ENCODE measurements at places on chromosomes 2 and 18. TPM values are rescaled to one million over a fixed set of nuclear protein-coding genes. Genes with fewer than 3 reads are reported as not detected.

The NYAP2 gene
- total RNA-seq, result not detected

The SPATA3 gene
- total RNA-seq, result not detected

The PXDN gene
- total RNA-seq, result 188 TPM

The WIPF1 gene
- total RNA-seq, result 26.1 TPM

The SLC19A3 gene
- total RNA-seq, result 16.5 TPM

- no peak for DNase-seq
- H3K36me3 ChIP-seq, result no peaks in the 10 kb centered on the region
- H3K4me3 ChIP-seq, result no peak overlapping the region
- H3K27ac ChIP-seq, result no peak overlapping the region
- no peaks in the 10 kb centered on the region for H3K27me3 ChIP-seq
- H3K4me1 ChIP-seq, result no peaks in the 10 kb centered on the region
Observed at GRCh38 chr18:59799383-59800015, 100.3 kb upstream of the PMAIP1 start.

DNA sequence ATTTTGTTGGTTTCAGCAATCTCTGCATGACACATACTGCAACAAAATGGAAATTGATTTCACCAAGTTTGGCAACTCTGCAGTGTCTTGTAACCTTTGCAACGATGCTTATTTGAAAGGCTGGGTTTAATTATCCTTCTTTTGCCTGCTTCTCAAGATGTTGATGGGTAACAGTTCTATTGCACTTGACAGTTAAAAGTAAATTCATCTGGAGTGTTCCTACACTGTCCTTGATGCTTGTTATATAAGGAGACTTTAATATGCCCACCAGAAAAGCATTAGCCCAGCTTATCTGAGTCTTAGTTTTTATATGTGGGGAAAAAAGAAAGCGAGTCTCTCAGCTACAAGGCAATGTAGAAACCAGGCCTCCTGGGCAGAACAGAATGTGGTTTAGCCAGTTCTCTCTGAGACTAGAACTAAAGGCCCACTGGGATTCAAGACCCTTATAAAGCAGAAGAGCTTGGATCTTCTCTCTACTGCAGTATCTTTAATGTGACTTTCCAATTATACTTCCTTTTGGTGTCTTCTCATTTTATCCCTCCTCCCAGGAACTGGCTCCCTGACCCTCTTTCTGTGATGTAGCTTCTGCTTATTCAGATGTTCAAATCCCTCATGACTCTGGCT is 106.8 kb upstream of the LYPD6 start:
- no peak overlapping the region for H3K27ac ChIP-seq
- no peaks in the 10 kb centered on the region for H3K36me3 ChIP-seq
- H3K4me1 ChIP-seq, result no peaks in the 10 kb centered on the region
- no peak overlapping the region for H3K4me3 ChIP-seq
- DNase-seq, result no peak

- no peaks in the 10 kb centered on the region for H3K36me3 ChIP-seq
- no peak overlapping the region for H3K4me3 ChIP-seq
- no peaks in the 10 kb centered on the region for H3K27me3 ChIP-seq
Observed at GRCh38 chr18:48703418-48703817, 164.6 kb downstream of the CTIF start.

DNA sequence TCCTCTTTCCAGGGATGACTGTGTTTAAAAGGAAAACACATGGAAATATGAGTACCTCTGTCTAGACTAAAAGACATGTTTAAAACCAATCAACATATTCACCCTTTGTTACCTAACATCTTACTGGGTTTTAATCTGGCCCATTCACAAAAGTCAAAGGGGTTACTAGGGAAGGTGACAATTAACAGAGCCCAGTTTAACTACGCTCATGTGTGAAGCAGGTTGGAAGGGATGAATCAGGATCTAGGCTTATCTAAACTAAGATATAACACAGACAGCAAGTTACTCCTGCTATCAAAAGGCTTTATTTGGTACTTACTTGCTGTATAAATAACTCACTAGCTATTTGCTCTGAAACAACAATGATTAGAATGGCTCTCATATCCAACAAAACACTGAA is 337.0 kb downstream of the NCKAP5 start:
- H3K27ac ChIP-seq, result no peak overlapping the region
- no peaks in the 10 kb centered on the region for H3K4me1 ChIP-seq
- no peak overlapping the region for H3K4me3 ChIP-seq
- no peaks in the 10 kb centered on the region for H3K27me3 ChIP-seq
- H3K36me3 ChIP-seq, result no peaks in the 10 kb centered on the region

DNA sequence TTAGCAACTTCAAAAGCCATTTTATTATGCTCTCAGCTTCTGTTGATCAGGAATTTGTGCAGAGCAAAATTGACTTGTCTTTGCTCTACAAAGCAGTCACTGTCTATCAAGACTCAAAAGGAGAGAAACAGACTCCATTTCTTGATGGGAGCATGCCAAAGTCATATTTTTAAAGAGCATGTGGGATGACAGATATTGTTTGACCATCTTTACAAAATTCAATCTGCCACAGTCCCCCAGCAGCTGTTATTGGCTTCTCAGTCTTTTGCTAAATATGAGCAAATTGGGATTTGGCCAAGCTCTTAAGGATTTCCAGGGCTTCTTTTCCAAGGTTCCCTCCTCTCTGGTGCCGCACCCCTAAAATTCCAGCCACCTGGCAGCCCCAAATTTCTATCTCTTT is 67.9 kb downstream of the TEX51 start:
- no peak overlapping the region for H3K27ac ChIP-seq
- no peak for DNase-seq
- H3K36me3 ChIP-seq, result no peaks in the 10 kb centered on the region
- no peak overlapping the region for H3K4me3 ChIP-seq
- no peaks in the 10 kb centered on the region for H3K27me3 ChIP-seq

DNA sequence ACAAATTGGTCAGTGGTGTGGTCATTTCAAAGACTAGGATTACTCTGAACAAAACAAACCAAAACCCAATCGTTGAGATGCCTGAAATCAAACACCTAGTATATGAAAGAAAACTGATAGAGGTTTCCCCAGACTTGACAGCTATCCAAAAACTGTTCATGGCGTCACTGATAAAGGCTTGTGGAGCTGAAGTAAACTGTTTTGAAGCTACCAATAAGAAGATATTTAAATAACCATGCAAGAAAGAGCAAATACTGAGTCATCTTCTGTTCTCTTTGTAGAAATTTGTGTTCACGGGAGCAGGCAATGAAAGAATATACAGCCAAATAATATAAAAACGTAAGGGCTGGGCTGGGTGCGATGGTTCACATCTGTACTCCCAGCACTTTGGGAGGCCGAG is 7.5 kb upstream of the COLEC11 start:
- no peak for DNase-seq
- peaks cover 4% of the 10 kb centered on the region for H3K36me3 ChIP-seq
- no peaks in the 10 kb centered on the region for H3K4me1 ChIP-seq
- no peak overlapping the region for H3K27ac ChIP-seq
- no peak overlapping the region for H3K4me3 ChIP-seq

DNA sequence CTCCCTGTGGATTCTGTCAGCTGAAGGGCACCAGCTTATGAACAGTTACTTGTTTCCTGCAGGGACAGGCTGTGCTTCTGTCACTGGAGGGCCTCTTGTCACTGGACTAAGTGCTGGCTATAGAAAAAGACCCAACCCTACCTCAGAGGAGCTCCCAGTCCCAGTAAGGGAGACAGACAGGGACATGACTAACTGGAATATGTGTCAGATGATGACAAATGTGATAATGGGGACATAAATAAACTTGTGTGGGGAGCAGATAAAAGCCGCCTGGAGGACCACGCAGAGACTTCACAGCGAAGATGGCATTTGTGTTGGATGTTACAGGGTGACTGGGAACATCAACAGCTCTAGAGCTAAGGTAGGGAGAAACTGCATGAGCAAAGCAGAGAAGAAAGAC is 95.0 kb downstream of the MAPRE2 start:
- H3K27ac ChIP-seq, result no peak overlapping the region
- DNase-seq, result no peak
- no peaks in the 10 kb centered on the region for H3K27me3 ChIP-seq
- H3K36me3 ChIP-seq, result peaks cover 20% of the 10 kb centered on the region
- H3K4me3 ChIP-seq, result no peak overlapping the region

GRCh38 chr2:51597086-51597485 is 565.2 kb upstream of the NRXN1 start:
- H3K36me3 ChIP-seq, result no peaks in the 10 kb centered on the region
- no peaks in the 10 kb centered on the region for H3K27me3 ChIP-seq
- no peak overlapping the region for H3K27ac ChIP-seq
- no peak for DNase-seq
- no peak overlapping the region for H3K4me3 ChIP-seq

DNA sequence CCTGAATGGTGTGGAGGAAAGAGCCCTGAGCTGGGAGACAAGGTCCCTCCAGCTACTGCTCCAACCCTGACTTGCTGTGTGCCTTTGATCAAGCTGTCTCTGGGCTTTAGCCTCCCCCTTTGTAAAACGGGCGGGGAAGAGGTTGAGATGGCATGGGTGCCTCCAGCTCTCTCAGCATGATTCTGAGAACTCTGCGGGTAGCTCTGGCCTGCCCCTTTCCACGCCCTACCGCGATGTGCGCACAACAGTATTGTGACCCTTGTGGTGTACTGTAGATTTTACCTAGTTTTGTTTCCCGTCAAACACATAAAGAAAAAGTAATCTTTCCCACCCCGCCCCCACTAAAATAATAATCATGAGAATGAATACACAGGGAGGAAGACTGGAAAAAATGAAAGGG is 5.3 kb downstream of the CD8A start:
- no peak overlapping the region for H3K27ac ChIP-seq
- H3K36me3 ChIP-seq, result no peaks in the 10 kb centered on the region
- no peak overlapping the region for H3K4me3 ChIP-seq
- H3K27me3 ChIP-seq, result peaks cover 10% of the 10 kb centered on the region
- no peak for DNase-seq
- H3K4me1 ChIP-seq, result peaks cover 6% of the 10 kb centered on the region
